Omental fat pad (tissue), 4 donors: ENCODE measurements at places on chromosomes 12 and 14.

DNA sequence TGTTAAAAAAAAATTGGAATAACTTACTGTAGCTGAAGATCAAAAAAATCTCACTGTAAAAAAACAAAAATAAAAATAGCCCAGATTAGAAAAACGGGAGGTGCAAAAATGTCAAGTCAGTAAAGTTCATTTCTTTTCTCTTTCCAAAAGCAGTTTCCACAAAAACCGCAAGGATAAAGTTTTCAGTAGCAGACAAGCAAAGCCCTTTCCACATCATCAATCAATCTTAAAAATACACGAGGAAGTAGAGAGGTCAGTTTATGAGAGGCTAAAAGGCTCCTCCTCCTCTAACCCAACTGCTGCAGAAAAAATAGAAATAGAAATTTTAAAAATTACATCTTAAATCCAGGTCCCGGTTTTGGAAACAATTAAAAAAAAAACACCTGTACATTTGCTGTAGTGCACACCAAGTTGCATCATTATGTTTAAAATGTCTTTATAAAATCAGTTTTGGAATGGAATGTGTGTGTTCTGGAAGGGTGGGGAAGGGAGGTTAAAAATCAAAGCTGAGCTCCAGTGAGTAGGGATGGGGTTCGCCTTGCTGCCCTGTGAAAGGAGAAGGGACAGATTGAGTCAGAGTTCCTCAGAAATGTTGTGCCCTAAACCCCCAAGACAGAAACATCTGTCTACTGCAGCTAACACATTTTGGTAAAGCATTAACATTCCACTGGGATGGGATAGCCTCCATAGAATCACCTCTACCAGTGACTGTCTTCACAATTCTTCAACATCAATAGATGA, 5.8 kb downstream of the HNRNPC start:
- no peak for DNase-seq

- no peak for DNase-seq
These were observed 1.7 kb downstream of the NDRG2 start for GRCh38 chr14:21023174-21023573.

- DNase-seq = no peak
These were observed 170.1 kb downstream of the ADAMTS20 start for GRCh38 chr12:43381879-43382278.

GRCh38 chr14:99078426-99078825, 193.6 kb downstream of the BCL11B start:
- no peak for DNase-seq

DNA sequence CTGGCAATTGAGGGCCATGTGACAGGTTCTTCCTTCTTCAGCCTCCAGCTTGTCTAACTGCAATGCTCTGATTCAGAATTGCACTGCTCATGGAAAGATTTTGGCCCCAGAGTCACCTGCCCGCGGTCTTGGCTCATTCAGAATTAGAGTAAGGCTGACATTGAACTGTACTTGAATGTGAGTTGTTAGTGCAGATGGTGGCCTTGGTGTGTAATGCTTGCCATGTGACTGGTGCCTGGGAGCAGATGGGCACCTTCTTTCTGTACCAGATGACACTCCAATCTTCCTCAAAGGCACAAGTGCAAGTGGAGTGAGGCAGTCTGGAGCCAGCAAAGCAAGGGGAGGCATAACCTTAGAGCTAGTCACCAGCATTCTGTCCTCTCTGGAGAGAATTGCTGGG, 36.5 kb upstream of the ANO4 start:
- no peak for DNase-seq

- DNase-seq = no peak
These were observed 117.7 kb downstream of the ZFP36L1 start for GRCh38 chr14:68675233-68675577.

GRCh38 chr14:76962303-76962660, 66.2 kb downstream of the IRF2BPL start:
- DNase-seq = no peak

GRCh38 chr12:117214797-117215196, 24.5 kb upstream of the FBXO21 start:
- DNase-seq = no peak

DNA sequence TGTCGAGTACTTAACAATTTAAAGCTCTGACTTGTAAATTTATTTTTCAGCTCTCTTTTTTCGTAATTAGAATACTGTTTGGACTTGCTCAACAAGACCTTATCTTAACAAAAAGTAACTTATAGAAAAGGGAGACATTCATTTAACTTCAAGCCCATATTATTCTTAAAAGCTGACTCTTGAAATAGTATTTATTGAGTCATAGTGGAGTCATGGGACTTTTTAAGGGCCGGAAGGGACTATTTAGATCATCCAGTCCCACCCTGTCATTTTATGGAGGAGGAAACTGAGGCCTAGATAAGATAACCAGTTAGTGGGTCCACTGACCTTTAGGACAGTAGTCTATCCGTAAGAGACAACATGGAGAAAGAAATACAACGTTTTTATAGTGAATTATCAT, 1.5 kb downstream of the RAP1B start:
- DNase-seq = no peak

GRCh38 chr12:50282721-50283228, 545 bp downstream of the LIMA1 start:
- no peak for DNase-seq

DNA sequence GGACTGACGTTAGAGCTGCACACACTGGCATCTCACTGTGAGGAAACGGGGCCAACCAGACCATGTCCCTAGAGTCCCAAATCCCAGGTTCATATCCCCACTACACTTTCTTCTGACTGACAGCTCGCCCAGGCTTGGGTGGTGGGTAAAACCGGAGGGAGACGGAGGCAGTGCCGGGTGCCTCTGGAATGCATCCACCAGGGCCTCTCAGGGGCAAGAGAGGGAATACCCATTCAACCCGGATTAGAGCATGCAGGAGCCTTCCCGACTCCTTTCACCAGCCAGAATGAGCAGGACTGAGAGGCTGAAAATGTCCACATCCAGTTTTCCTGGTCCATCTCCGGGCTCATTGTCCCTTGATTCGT, 297.2 kb downstream of the ADGRD1 start:
- DNase-seq = no peak

DNA sequence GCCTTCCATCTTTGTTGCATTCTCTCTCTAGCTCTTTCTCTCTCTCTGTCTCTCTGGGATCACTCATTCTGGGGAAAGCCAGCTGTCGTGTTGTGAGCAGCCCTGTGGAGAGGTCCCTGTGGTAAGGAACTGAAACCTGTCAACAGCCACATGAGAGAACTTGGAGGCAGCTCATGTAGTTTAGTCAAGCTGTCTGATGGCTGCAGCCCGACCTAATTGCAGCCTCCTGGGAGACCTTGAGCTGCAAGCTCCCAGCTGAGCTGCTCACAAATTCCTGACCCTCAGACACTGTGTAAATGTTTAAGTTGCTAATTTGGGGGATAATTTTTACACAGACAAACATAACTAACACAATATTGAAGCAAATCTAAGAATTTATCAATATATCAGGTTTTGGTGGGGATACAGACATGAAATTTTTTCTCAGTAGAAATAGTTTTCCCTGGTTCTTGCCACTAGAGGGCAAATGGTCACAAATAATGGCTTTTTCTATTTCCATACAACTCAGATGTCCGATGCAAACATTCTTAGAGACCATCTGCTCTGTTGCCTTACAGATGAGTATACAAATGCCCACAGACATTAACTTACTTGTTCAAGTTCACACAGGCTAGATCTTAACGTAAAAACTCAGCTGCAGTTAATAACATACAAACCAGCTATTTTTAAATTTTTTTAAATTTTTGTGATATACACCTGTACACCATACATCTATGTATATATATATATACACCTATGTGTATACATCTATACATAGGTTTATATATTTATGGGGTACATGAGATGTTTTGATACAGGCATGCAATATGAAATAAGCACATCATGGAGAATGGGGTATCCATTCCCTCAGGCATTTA, 15.5 kb upstream of the KRR1 start:
- DNase-seq = no peak

DNA sequence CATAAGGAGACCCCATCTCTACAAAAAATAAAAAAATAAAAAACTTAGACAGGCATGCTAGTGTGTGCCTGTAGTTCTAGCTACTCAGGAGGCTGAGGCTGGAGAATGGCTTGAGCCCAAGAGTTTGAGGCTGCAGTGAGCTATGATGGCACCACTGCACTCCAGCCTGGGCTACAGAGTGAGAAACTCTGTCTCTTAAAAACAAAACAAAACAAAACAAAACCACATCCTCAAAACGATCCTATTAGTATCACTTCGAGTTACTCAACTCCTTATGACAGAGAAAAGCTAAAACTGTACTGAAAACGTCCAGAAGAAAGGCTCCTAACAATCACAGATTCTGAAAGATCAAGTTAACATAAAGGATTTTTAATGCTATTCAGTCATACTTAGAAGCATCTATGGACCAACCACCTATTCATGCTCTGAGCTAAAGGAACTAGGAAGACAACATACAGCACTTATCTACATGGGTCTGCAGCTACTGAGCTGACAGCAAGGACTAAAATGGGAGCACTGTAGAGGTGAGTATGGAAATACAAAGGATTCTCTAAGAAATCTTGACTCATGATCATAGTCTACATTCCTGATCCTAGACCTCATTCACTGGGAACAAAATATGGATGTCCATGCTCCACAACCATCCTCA, 75.3 kb upstream of the DUSP6 start:
- DNase-seq = no peak

DNA sequence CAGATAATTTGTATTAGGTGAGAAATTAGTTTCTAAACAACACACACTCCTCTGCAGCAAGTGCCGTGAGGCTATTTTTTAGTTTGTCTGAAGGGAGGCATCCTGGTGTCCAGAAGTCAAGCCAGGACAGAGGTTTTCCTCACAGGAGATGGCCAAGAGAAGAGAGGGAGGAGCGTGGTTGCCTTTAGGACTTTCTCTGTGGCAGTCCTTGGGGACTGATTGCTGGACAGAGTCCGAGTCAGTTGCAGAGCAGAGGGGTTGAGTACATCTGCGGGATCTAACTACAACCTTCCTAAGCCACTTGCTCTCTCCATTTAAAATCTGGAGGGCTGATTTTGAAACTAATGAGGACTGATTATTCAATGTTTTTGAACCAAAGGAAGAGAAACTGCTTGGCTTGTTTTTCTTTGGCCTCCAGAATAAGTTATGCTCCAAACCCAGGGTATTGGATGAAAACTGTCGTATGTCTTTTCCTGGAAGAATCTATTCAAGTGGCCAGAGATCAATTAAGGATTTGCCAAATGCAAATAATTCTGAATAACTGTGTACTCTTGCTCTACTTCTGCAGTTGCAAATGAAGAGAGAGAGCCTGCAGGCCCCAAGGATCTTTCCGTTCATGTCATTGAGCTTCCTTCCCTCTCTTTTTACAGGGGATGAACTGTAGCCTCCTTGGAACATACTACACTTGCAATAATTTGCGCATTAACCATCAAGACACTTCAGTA, 1.2 kb downstream of the SLCO1C1 start:
- DNase-seq = no peak

DNA sequence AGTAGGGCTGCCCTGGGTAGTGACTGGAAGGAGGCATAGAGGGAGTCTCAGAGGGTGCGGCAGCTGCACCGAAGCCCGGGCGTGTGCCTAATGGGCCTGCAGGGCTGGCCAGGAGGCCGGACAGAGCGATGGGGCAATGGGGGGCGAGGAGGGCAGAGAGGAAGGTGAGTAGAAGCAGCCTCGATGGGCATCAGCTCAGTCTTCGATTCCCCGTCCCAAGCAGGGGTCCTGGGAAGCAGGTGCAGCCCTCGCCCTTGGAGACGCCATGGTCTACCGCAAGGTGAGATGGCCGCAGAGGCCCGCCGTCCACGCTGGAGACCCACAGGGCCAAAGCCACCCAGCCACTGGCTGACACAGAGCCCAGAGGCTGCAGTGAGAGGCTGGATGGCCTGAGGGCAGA, 70.8 kb downstream of the GALNT9 start:
- DNase-seq = no peak

- no peak for DNase-seq
These were observed 911.8 kb downstream of the FSCB start for GRCh38 chr14:43595096-43595772.
